ENCODE measurements at places on chromosomes 11 and 22. TPM values are rescaled to one million over a fixed set of nuclear protein-coding genes. Genes with fewer than 3 reads are reported as not detected.

The SERPING1 gene
- total RNA-seq, result 290 TPM

The PGR gene
- total RNA-seq, result 11.3 TPM

The CSNK2A3 gene
- 0.83 TPM for total RNA-seq

The LDHAL6A gene
- not detected for total RNA-seq

The AIFM3 gene
- total RNA-seq, result 1.2 TPM

The HDHD5 gene
- 35.0 TPM for total RNA-seq

Measured in esophagus muscularis mucosa (tissue), 4 donors.